ENCODE measurements at places on chromosomes 2 and 18.
A peak's percentile ranks its signal among the peaks of the same experiment; 100 is the strongest.

DNA sequence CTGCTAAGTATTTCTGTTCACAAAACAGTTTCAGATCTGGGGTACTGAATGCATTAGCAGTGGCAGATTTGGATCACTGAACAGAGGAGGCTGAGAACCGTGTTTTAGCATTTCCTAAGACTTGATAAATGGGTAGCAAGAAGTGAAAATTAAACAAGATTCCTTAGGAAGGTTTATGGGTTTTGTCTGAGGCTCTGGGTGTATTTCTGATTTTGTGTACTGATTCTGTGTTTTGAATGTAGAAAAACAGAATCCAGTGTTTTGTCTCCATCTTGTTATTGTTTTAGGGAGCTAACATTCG is 1.4 kb downstream of the FAM117B start:
- DNase-seq = no peak

GRCh38 chr2:176461098-176461808 is 192.0 kb downstream of the MTX2 start:
- no peak for DNase-seq

- DNase-seq = peak; percentile 72
Observed at GRCh38 chr18:46073474-46074331, 1.6 kb upstream of the PSTPIP2 start.

- no peak for DNase-seq
Observed at GRCh38 chr18:12011199-12011956, 30.1 kb downstream of the IMPA2 start.

DNA sequence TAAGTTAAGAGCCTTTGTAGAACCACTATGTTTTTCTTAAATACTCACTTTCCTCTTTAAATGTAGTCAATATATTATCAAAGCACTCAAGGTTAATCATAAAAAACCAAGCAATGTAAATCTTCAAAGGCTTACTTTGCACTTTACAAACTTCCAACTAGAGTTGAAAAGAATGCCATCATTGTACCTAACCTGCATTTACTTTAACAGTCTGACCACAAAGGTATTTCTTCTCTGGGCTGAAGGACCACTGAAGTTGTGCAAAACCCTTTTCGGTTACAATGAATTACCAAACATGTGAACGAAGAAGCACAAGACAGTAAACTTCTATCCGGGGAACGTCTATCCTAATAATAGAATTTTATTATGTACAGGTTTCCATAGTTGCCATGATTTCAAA is 3.0 kb downstream of the HNRNPLL start:
- DNase-seq = no peak

DNA sequence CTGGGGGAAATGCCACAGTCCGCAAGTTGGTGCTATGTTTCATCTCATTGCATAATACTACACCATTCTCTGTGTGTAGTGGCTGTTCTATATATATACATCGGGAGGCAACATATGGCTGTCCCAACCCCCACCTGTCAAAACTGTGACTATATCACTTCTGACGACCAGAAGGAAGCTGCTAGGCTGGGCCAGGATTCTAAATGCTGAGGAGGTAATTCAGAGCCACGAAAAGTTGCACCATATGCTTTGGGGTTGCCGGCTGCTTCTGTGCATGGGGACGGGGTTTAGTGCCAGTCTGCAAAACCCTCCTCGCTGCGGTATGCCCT is 117.3 kb downstream of the MSH2 start:
- DNase-seq = no peak

- DNase-seq = no peak
Observed at GRCh38 chr2:238906254-238906935, 58.5 kb downstream of the TWIST2 start.

DNA sequence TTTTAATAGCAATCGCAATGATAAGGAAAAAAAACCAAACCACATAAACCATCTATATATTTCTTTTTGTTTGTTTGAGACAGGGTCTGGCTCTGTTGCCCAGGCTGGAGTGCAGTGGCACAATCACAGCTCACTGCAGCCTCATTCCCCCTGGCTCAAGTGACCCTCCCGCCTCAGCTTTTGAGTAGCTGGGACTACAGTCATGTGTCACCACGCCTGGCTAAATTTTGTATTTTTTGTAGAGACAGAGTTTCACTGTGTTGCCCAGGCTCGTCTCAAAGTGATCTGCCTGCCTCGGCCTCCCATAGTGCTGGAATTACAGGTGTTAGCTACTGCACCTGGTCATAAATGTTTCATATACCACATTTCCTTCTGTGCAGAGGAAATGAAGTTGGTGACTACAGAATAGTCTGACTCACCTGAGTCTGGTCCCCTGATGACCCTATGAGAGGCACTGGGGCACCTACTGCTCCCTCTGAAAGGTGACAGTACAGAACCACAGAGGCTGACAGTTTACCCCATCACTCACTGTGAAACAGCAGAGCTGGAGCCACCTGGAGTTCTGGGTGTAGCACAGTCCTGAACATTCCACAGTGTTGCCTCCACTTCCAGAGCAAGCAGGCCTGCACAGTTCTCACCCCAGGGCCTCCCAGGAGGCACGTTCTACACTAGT is 183.7 kb upstream of the PXDN start:
- DNase-seq = no peak

GRCh38 chr2:142725386-142725785 is 152.1 kb upstream of the KYNU start:
- DNase-seq = no peak

- DNase-seq = no peak
Observed at GRCh38 chr2:138090330-138090729, 126.1 kb downstream of the HNMT start.

GRCh38 chr18:21855432-21855831 is 114.8 kb downstream of the MIB1 start:
- no peak for DNase-seq

DNA sequence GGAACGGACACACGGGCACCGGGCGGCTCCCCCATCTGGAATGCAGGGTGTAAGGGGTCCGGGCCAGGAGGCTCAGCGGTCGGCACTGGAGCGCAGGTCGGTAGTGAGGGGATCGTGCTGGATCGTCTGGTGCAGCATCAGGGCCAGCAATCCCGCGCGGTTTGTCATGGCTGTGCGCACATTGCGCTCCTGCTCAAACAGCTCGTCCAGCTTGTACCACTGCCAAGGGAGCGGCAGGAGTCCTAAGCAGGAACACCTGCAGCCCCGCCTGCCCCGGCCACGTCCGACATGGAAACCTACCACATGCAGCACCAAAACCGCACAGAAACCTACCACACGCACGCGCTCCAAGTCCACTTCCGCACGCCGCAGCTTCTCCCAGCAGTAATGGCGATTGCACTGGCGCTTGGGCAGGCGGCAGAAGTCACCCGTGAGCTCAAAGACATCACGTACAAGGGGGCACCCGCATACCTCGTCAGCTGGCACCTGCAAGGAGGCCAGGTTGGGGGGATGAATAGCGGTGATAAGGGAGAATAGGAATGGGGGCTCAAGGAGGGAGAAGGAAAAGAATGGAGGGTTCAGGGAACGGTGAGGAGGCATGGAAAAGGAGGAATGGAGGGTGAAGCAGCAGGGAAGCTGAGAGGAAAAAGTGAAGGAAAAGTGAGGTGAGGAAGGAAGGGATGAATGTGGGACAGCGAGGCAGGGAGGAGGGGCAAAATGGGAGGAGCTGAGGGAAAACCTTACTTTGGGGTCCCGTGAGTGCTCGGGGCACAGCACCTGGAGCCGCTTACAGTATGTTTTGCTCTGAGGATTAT is 1.4 kb upstream of the MBD1 start:
- DNase-seq = no peak

DNA sequence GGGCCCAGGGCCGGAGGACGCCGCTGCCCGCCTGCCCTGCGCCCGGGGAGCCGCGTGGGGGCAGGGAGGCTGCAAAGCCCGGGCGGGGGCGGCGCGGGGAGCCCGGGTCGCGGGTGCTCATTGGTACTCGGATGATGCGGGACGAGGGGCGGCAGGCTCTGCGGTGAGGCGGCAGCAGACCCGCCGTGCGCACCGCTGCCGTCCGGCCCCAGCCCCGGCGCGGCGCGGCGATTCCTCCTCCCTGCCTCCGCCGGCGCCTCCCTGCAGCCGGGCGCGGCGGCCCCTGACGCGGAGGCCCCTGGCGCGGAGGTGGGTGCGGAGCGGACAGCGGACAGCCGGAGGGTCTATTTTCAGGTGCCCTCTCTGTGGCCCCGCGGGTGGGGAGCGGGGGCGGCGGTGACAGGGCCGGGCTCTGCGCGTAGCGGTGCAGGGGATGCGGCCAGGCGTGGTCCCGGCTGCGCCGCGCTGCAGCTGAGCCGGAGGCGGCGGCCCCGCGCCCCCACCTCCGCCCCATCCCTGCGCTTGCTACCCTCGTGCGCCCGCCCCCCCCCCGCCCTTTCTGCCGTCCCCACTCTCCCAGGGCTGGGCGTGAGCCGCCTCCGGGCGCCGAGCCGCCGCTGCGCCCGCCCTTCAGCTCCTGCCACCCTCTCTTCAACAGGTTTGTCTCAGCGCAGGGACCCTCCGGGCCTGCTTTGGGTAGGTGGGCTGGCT is 640 bp downstream of the SPTBN1 start:
- DNase-seq = no peak

- DNase-seq = no peak
Observed at GRCh38 chr2:234770031-234770506, 181.7 kb upstream of the SH3BP4 start.

Measured in Caco-2 (cell line).